ENCODE measurements at places on chromosomes 11 and 22. TPM values are rescaled to one million over a fixed set of nuclear protein-coding genes. Genes with fewer than 3 reads are reported as not detected.
A peak's percentile ranks its signal among the peaks of the same experiment; 100 is the strongest.

SLC22A6 gene
- not detected for total RNA-seq

NCR3LG1 gene
- 1.4 TPM for total RNA-seq

ST14 gene
- total RNA-seq: 121 TPM

DNA sequence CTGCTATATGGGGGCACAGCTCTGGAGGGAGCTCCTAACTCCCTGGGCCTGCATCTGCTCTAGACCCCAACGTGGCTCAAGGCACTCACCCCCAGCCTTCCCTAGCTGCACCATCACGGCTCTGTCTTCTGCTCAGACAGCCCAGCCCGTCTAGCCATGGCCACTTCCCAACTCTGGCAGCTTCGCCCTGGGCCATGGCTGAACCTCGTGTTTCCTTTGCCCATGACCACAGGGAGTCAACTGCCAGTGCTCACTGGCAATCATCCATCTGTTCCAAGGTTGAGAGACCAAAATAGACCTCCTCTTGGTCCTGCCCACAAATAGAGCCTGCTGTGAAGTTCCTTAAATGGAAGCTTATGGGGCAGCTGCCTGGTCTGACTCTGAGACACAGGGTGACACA is 5.4 kb downstream of the LMO1 start:
- ATAC-seq: no peak

GRCh38 chr22:49853981-49854831 is 562 bp downstream of the ZBED4 start:
- ATAC-seq: no peak

DNA sequence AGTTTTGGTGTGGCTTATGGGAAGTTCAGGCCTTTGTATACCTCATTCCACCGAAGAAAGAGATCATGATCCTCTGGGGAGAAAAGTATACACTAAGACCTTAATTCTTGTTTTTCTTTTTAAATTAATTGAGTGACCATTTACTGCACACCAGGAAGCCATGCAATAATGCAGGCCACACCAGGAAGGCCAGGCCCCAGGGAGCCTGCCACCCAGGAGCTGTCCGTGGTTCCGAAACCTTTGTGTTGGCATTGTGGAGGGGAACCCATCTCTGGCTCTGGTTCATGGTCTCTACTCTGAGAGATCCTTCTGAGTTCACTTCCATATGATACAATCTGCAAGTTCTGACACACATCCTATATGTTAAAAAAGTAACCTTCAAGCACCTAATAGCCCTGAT is 291.8 kb downstream of the MIAT start:
- no peak for ATAC-seq

DNA sequence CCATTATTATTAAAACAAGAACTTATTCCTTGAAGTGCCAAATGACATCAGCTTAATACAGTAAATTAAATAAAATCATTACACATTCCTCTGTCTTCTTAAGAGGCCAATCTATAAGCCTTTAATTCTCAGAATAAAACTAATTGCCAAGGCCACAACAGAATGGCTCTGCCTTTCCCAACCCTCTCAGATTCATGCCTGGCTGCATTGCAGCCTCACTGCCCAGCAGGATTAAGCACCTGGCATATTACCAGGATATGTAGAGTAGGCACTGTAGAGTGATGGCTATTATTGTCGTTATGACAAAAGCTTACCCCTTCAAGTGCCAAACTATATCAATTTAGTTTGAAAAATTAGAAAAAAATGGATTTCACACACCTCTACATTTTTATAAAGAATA is 9.4 kb upstream of the CALCA start:
- ATAC-seq: no peak

GRCh38 chr11:69770540-69770939 is 4.6 kb downstream of the FGF4 start:
- no peak for ATAC-seq

- no peak for ATAC-seq
Measured at GRCh38 chr11:109034339-109034696, 369.4 kb downstream of the DDX10 start.

DNA sequence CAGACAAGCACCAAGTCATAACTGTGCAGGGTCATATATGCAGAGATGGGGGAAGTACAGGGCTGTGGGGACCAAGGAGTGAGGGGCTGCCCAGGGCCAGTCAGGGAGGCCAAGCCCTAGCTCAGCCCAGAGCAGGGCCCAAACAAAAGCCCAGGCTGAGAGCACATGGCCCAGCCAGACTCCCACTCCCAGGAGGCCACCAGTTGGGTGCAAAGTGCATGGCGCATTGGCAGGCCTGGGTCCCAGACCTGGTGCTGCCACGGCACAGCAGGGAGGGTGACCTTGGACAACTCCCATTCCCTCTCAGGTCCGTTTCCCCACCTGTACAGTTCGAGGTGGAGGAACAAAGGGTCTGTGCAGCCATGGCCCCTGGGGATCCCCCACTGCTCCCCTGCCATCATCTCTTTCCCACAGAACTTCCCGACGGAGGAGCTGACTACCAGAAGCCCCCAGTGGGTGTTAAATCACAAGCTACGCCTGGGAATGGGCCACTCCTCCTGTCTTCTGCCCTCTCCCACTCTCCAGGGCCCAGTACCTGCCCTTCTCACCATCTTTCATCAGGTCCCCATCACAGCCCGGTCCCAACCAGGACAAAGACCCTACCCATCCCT is 608 bp downstream of the NIPSNAP1 start:
- ATAC-seq: peak; percentile 18

Data from esophagus mucosa (tissue), 1 donor.